Esophagus (tissue), 2 donors: ENCODE measurements at places on chromosomes 3 and 15. TPM values are rescaled to one million over a fixed set of nuclear protein-coding genes. Genes with fewer than 3 reads are reported as not detected.

CILP gene
- polyA plus RNA-seq, result 1.6 TPM

FGF12 gene
- polyA plus RNA-seq, result 1.2 TPM

STRIT1 gene
- polyA plus RNA-seq, result not detected

EPHB1 gene
- 0.38 TPM for polyA plus RNA-seq

P2RY14 gene
- 9.2 TPM for polyA plus RNA-seq

GUCA1C gene
- polyA plus RNA-seq, result not detected

SLC28A2 gene
- polyA plus RNA-seq, result not detected

CAMK2N2 gene
- polyA plus RNA-seq, result 0.12 TPM

ALDH1L1 gene
- polyA plus RNA-seq, result 3.6 TPM

BNIP2 gene
- polyA plus RNA-seq, result 24.3 TPM

PTPRG gene
- polyA plus RNA-seq, result 1.1 TPM

GLDN gene
- 0.29 TPM for polyA plus RNA-seq

PHLDB2 gene
- 5.2 TPM for polyA plus RNA-seq

DPPA2 gene
- polyA plus RNA-seq, result not detected

C2CD4A gene
- polyA plus RNA-seq, result 0.04 TPM

GOLGA8S gene
- 0.10 TPM for polyA plus RNA-seq

SST gene
- polyA plus RNA-seq, result 0.24 TPM

STAC gene
- 0.20 TPM for polyA plus RNA-seq

DNAJC13 gene
- 5.9 TPM for polyA plus RNA-seq

PRSS50 gene
- polyA plus RNA-seq, result 0.06 TPM

SAMD7 gene
- polyA plus RNA-seq, result not detected

CHDH gene
- polyA plus RNA-seq, result 0.53 TPM

IL1RAP gene
- polyA plus RNA-seq, result 5.9 TPM

SNX22 gene
- 0.72 TPM for polyA plus RNA-seq

TM6SF1 gene
- 1.1 TPM for polyA plus RNA-seq

MINAR1 gene
- 0.29 TPM for polyA plus RNA-seq

TTLL13 gene
- polyA plus RNA-seq, result 0.07 TPM

CAMP gene
- 0.43 TPM for polyA plus RNA-seq

FES gene
- polyA plus RNA-seq, result 4.8 TPM

TBCCD1 gene
- polyA plus RNA-seq, result 2.7 TPM

TBL1XR1 gene
- 19.3 TPM for polyA plus RNA-seq

SI gene
- polyA plus RNA-seq, result 0.04 TPM

CYP19A1 gene
- polyA plus RNA-seq, result not detected

FAM107A gene
- polyA plus RNA-seq, result 6.3 TPM
